Common myeloid progenitor, CD34-positive (primary cell): ENCODE measurements at places on chromosomes 4 and X.

DNA sequence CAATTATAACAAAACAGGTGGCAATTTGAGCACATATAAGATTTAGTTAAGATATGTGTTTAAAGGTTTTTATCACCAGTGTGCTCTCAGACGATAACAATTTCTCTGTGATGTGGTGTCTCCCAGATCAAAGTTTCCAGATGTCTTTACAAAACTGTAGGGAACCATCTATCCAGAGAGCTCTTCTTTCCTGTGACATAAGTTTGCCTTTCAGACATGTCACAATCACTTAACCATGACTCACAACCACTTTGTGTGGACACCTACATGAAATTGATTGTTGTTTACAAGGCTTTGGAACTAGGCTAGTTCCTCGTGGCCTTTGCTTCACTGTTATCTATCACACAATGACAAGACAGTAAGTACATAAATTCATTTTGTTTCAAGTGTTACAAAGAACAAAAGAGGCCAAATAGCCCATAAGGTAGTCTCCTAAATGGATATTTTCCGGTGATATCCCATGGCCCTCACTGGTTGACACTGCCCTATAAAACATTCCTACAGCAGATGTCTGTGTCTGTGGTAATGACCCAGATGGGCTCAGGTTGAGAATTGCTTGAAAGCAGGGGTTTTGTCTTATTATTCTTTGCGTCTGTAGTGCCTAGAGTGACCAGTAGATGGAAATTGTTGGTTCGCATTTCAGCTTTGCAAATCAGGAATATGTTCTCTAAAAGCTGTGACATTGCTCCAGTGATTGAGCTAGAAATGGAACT lies 297.8 kb upstream of the FAM241A start:
- no peaks in the 10 kb centered on the region for H3K27me3 ChIP-seq
- no peak overlapping the region for H3K4me3 ChIP-seq
- no peaks in the 10 kb centered on the region for H3K36me3 ChIP-seq
- DNase-seq = peak; percentile 11
- H3K4me1 ChIP-seq = no peaks in the 10 kb centered on the region

- H3K27ac ChIP-seq = no peak overlapping the region
- H3K36me3 ChIP-seq = no peaks in the 10 kb centered on the region
- DNase-seq = no peak
Observed at GRCh38 chr4:89765966-89766365, 71.0 kb downstream of the SNCA start.

DNA sequence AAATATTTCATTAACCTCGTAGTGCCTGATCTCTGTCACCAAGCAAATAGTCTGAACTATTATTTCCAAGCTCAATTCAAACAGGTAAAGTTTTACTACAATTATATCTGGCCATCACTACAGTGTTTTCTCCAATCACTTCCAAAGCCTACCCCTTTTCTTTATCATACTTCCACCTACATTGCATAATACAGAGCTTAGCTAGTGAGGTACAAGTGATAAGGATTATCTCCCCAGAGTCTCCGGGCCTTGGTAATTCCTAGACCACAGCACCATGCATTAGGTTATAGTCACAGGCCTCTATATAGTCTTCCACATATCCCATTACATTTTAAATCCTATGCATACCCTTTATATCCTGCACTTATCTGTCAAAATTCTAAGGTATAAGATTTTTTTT lies 154.2 kb downstream of the SNCA start:
- H3K27me3 ChIP-seq = no peaks in the 10 kb centered on the region
- H3K4me1 ChIP-seq = no peaks in the 10 kb centered on the region
- DNase-seq = no peak
- no peak overlapping the region for H3K27ac ChIP-seq
- no peak overlapping the region for H3K4me3 ChIP-seq
- H3K36me3 ChIP-seq = no peaks in the 10 kb centered on the region

DNA sequence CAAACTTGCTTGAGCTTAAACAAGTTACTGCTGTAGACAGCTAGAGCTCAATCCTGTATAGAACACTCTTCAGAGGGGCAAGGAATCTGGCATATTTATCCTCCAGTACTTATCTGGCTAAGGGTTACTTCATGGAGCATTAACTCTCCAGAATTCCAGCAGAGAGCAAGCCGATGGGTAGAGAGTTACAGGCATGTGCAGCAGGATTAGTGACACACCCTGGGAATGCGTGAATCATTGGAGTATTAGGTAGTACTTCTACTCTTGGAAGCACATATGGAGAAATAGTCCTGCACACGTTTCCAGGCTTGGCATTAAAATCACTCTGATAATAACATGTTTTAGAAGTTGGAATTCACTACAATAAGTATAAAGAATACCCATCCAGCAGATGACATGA lies 35.4 kb downstream of the GRXCR1 start:
- no peaks in the 10 kb centered on the region for H3K27me3 ChIP-seq
- no peak overlapping the region for H3K4me3 ChIP-seq
- H3K4me1 ChIP-seq = no peaks in the 10 kb centered on the region
- H3K36me3 ChIP-seq = no peaks in the 10 kb centered on the region
- no peak for DNase-seq

GRCh38 chr4:89586318-89586717 lies 250.6 kb downstream of the SNCA start:
- H3K36me3 ChIP-seq = no peaks in the 10 kb centered on the region
- DNase-seq = no peak
- no peaks in the 10 kb centered on the region for H3K4me1 ChIP-seq
- no peak overlapping the region for H3K4me3 ChIP-seq

DNA sequence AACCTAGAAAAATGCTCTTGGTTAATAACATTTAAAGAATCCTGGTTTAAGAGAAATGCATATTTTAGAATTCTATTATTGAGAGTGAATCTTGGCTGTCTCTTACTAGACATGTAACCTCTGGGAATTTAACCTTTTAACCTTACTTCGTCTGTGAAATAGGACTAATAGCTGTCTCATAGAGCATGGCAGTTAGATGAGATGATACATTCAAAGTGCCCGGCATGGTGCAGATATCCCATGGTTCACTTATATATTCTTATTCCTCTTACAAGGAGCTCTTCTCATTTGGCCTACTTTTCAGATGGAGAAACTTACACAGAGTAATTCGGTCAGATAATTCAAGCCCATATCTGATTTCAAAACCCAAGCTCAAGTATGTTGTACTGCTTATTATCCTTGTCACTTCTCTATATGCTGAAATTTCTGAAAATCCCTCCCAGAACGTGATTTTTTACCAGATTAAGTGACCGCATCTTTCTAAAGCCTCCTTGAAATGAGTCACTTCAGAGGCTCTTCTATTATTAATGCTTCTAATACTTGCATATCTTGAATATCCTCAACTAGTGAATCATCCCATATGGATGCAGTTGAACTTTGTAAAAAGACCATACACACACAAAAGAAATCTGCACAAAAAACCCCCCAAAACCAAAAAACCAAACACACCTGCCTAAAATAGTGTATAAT lies 4.9 kb downstream of the CDKN2AIP start:
- peaks cover 15% of the 10 kb centered on the region for H3K4me1 ChIP-seq
- no peaks in the 10 kb centered on the region for H3K27me3 ChIP-seq
- peaks cover 20% of the 10 kb centered on the region for H3K36me3 ChIP-seq

DNA sequence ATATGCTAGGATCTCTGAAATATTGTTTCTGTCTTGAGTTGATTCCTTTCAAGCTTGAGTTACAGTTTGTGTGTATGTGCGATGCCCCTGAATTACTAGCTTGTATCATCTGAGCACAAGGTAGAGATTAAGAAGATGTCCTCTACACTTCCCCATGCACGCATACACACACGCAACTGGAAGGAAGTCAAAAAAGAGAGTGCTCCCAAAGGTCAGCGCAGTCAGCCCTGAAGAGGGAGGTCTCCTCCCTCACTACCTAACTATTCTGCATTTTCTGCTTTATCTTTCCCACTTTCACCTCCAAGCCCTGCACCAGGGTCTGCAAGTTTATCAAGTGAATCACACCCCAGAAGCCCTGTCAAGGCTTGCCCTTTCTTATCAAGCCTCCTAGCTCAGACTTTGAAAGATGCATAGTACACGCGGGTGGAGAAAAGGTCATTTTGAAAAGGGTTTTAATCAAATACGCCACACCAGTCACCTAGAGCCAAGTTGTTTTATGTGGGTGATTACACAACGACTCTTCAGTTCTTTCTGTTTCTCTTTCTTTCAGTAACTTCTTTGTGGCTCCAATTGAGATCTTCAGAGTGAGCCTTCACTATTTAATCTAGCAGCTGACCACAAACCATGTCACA lies 127.7 kb downstream of the ASB9 start:
- H3K4me1 ChIP-seq = no peaks in the 10 kb centered on the region
- H3K27me3 ChIP-seq = no peaks in the 10 kb centered on the region
- H3K27ac ChIP-seq = no peak overlapping the region

DNA sequence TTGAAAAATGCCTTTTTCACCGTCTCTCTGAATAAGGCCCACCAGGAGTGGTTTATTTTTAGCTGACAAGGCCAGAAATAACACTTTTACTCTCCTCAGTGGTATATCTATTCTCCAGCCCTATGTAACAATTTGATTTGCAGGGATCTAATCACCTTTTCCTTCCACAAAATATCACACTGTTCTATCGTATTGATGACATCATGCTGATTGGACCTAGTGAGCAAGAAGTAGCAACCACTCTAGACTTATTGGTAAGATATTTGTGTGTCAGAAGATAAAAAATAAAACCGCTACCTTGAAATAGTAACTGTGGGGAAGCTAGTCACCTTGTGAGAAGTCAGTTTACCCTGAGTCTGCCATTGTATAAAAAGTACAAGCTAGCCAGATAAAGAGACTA lies 27.7 kb downstream of the AGTR2 start:
- no peaks in the 10 kb centered on the region for H3K36me3 ChIP-seq
- no peaks in the 10 kb centered on the region for H3K27me3 ChIP-seq
- no peak overlapping the region for H3K4me3 ChIP-seq
- no peaks in the 10 kb centered on the region for H3K4me1 ChIP-seq
- DNase-seq = no peak

GRCh38 chrX:123988423-123989111 lies 27.1 kb downstream of the STAG2 start:
- no peak overlapping the region for H3K4me3 ChIP-seq
- DNase-seq = peak; percentile 36
- H3K4me1 ChIP-seq = peaks cover 8% of the 10 kb centered on the region
- H3K36me3 ChIP-seq = no peaks in the 10 kb centered on the region
